CD8-positive, alpha-beta memory T cell (primary cell): ENCODE measurements at places on chromosomes 2 and 18. TPM values are rescaled to one million over a fixed set of nuclear protein-coding genes. Genes with fewer than 3 reads are reported as not detected.

GRCh38 chr2:213202011-213202410 is 50.6 kb upstream of the IKZF2 start:
- DNase-seq: no peak

- no peak for DNase-seq
Measured at GRCh38 chr2:226002438-226002837, 602.9 kb downstream of the NYAP2 start.

CXCR1 gene
- polyA plus RNA-seq: 1.1 TPM

SATB2 gene
- polyA plus RNA-seq: not detected

GPAT2 gene
- polyA plus RNA-seq: 8.9 TPM

DNA sequence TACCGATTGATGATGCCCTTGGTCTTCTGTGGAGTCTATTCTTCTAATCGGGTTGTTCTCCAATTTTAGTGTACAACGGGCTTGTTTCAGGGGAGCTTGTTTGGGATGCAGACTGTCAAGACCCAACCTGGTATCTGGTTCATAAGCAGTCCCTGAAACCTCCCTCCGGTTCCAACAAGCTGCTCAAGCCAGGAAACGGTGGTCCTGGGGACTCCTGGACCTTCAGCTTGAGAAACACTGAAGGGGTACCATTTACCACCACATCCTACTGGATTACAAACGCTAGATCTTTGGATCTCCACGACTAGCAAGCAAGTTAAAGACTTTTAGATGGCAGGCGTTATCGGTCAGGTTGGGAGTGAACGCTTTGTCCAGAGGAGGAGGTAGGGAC is 2.0 kb downstream of the BCL2 start:
- DNase-seq: no peak

KYNU gene
- not detected for polyA plus RNA-seq

FN1 gene
- polyA plus RNA-seq: 0.08 TPM

DNA sequence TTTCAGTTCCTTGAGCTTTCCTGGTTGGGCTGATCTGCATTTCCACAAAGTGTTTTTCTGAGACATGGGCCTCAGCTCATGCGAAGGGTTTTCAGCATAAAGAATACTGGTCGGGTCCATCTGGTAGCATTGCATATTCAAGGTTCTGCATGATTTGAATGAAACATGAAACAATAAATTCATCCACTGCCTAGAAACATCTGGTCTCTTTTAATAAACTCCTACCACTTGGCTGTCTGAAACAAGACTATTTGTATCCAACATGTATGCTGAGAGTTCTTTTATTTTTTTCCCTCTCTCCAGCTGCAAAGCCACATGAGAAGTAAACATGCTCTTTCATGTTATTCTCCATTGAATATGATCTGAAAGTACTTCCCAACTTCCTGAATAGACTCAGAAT is 314.9 kb upstream of the SOX11 start:
- DNase-seq: no peak

AAMP gene
- 86.1 TPM for polyA plus RNA-seq

DNA sequence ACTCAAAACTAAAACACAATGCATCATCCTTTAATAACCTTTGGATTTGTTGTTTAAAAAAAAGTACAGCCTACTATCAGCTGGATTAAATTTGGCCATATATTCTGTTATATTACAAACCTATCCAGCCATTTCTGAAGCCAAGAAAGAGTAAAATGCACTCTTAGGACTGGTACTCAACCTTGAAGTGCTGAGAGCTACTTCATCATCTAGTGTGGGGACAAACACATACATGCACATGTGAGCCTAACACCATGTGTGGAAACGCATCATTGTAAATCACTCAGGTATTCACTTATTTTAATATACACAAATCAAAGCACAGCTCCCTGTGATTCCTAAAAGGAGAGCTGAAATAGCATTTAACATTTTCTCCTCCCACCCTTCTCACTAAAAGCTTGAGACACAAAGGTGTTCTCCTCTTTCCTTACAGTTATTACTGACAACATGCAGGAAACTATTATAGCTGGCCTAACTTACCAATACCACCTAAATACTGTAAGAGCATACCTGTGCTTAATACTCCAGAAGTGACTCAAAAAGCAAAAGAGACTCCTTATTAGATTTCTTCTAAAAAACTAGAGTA is 7.5 kb downstream of the BAZ2B start:
- no peak for DNase-seq

DNA sequence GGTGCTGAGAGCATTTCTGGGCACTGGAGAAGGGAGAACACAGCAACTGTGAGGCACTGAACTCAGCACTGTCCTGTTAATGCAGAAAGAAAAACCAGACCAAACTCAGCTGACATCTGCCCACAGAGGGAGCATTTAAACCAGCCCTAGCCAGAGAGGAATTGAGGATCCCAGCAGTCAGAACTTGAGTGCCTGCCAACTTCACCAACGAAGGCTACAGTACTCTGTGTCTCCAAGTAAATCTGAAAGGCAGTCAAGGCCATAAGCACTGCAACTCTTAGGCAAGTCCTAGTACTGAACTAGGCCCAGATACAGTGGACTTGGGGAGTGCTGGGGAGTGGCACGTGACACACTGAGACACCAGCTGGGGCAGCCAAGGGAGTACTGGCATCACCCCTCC is 176.2 kb upstream of the ZC3H15 start:
- no peak for DNase-seq

L3MBTL4 gene
- polyA plus RNA-seq: 0.13 TPM
